ENCODE measurements at places on chromosomes 6 and 20.
A peak's percentile ranks its signal among the peaks of the same experiment; 100 is the strongest.

DNA sequence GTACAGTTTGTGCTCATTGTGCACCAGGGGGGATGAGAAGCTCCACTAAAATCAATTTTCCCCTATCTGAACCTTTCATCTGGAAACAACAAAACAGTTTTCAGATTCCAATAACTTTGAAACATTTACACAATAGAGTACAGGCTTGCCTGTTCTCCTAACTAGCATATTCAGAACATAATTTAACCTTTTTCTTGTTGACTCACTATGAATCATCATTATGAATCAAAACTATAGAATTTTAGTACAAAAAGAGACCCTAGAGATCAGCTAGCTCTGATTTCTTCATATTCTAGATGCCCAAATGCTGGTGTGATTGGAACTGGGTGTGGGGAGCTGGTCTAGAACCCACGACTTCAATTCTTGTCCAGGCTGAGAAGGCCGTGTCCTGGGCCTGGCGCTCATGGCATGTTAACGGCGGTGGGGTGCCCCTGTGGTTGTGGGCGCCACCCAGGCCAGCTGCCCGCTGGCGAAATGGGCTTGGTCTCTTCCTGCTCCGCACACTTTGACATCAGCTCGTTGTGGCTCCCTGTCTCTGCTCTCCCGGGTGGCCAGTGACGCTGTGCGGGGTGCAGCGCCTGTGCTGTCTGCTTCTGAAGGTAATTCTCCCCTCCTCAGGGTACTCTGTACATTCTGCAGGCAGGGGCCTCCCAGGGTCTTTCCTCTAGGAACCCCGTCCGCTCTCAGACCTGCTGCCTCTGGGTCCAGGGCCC lies 29.9 kb upstream of the AGPAT4 start:
- no peak for DNase-seq

GRCh38 chr6:134289204-134289575 lies 28.7 kb downstream of the SGK1 start:
- DNase-seq = no peak

GRCh38 chr6:116465246-116465645 lies 4.1 kb downstream of the CALHM6 start:
- DNase-seq = peak; percentile 90

- no peak for DNase-seq
Measured at GRCh38 chr6:167338541-167339117, 13.7 kb downstream of the TTLL2 start.

DNA sequence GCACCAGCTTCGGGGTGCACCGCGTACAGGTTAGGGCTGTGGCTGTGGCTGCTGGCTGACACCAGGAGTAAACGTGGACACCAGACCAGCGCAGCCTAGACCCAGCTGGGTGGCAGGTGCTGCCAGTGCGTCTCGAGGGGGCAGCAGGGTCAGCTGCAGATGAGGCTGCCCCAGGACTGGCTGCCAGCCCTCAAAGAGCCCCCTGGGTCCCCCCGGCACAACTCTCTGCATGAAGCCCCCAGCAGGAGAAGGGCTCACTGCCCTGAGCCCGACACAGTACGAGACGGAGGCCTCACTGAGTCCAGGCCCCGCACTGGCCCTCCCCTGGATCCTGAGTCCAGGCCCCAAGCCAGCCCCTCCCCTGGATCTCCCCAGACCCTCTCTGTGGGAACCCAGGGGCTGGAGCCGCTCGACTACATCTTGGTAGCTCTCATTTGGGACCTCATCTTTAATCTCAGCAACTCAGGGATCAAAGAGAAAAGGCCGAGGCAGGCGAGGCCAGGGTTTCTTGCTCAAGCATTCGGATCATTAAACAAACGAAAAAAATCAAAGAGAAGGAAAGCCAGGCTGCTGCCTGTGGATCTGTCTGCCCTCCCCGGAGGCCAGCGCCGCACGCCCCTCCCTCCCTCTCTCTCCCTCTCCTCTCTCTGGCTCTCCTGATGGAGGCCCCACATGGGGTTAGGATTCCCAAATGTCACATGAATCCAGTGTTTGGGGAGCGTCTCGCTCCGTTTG lies 7.0 kb upstream of the NKAIN4 start:
- DNase-seq = no peak

Data from bone marrow (tissue), 2 donors.